D721Med (cell line): ENCODE measurements at places on chromosomes 5 and 9.

- DNase-seq, result no peak
Measured at GRCh38 chr9:102113191-102113590, 374.7 kb upstream of the GRIN3A start.

DNA sequence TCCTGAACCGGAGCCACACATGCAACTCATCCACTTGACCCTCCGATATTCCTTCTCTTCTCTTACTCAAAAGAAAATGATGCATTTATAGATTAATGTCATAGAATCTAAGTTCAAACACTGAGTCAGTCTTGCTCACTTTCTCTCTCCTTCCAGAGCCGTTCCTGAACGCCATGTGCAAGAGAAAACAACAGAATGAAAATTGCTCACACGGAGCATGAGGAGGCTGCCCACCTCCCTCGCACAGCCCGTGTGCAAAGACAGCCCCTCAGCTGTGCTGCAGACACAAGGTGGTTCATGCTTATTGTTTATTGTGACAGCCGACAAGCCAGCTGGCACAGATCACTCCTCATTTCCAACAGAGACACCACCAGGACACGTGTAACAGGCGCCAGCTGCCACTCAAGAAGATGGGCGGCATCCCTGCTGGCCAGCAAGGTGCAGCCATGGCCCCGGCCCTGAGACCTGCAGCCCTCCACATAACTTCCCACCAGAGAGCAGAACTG, 290.8 kb downstream of the GLIS3 start:
- no peak for DNase-seq

DNA sequence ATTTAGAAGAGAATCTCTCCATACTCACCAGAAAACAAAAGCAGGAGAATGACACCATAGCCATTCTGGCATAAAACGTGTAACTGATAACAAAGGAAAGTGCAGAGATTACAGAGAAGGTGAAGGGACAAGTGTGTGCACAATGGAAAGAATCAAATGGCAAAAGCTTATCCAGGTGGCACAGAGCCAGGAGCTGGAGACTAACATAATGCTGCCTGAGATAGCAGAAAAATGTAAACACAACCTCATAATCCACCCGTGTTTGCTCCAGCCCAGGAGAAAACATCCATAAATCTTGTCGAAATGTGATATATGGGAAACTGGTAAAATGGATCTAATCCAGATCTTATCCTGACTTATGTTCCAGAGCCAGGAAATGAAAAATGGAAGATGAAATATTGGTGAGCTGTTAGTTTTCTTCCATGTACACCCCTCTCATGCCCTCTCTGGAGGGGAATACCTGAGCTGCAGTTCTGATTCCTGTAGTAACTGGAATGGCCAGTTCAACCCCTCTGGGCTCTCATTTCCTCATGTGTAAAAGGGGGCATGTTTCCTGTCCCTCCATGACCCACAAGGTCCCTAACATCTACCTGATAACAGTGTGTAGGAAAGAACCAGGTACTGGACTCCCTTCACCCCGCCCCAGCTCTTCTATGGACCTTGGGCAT, 212.3 kb upstream of the DAPK1 start:
- no peak for DNase-seq

GRCh38 chr5:122319897-122320296, 7.9 kb downstream of the SNCAIP start:
- DNase-seq, result no peak

- DNase-seq, result no peak
Measured at GRCh38 chr5:31598640-31599611, 40.0 kb upstream of the PDZD2 start.

GRCh38 chr5:11452852-11453251, 451.4 kb downstream of the CTNND2 start:
- no peak for DNase-seq

DNA sequence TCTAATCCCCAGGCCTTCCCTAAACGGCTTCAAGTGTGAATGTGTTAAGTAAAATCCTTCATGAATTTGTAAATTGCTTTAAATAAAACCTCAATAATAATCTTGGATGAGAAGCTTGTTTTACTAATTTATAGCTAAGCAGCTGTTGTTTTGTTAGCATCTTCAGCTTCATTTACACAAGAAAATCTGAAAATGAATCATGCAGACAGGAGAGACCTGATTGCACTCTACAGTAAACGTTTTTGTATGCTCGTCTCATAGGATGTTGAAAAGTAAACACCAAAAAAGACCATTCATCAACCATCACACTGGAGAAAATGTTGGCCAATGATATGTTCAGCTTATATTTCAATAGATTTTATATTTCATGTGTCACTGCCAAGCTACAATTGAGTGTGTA, 40.4 kb upstream of the MAP3K1 start:
- no peak for DNase-seq
